ENCODE measurements at places on chromosomes 3 and 15. TPM values are rescaled to one million over a fixed set of nuclear protein-coding genes. Genes with fewer than 3 reads are reported as not detected.

C3orf49 gene
- total RNA-seq = not detected

HESX1 gene
- total RNA-seq = not detected

TRIM42 gene
- total RNA-seq = not detected

NRROS gene
- 2.0 TPM for total RNA-seq

AMT gene
- 0.29 TPM for total RNA-seq

SLC7A14 gene
- 3.9 TPM for total RNA-seq

SH3GL3 gene
- not detected for total RNA-seq

SOX14 gene
- not detected for total RNA-seq

HCLS1 gene
- 3.1 TPM for total RNA-seq

SERPINI2 gene
- total RNA-seq = not detected

CCR8 gene
- total RNA-seq = not detected

GRIP2 gene
- total RNA-seq = 0.44 TPM

DAZL gene
- 0.14 TPM for total RNA-seq

NEO1 gene
- 22.6 TPM for total RNA-seq

GOLGA8M gene
- total RNA-seq = not detected

KCNMB2 gene
- total RNA-seq = not detected

TXNRD3 gene
- total RNA-seq = 5.3 TPM

RARB gene
- total RNA-seq = 1.8 TPM

POPDC2 gene
- 0.44 TPM for total RNA-seq

SLC28A1 gene
- not detected for total RNA-seq

FAM107A gene
- total RNA-seq = not detected

GPX1 gene
- 298 TPM for total RNA-seq

FILIP1L gene
- 35.6 TPM for total RNA-seq

STIMATE gene
- 22.0 TPM for total RNA-seq

SERINC4 gene
- not detected for total RNA-seq

RAD51 gene
- 2.0 TPM for total RNA-seq

MNS1 gene
- total RNA-seq = 1.1 TPM

TSPAN3 gene
- total RNA-seq = 170 TPM

SPTBN5 gene
- total RNA-seq = 2.4 TPM

OR5H6 gene
- not detected for total RNA-seq

CNTN3 gene
- 2.6 TPM for total RNA-seq

AHSG gene
- not detected for total RNA-seq

ZNF501 gene
- total RNA-seq = 4.6 TPM

PDZRN3 gene
- 15.3 TPM for total RNA-seq

EFHB gene
- total RNA-seq = not detected

TMEM40 gene
- 0.86 TPM for total RNA-seq

ABI3BP gene
- 1.4 TPM for total RNA-seq

COL8A1 gene
- total RNA-seq = 157 TPM

CPN2 gene
- not detected for total RNA-seq

NAA80 gene
- 9.6 TPM for total RNA-seq

TNFAIP8L3 gene
- total RNA-seq = 2.9 TPM

LRRIQ4 gene
- total RNA-seq = 0.14 TPM

CYP1A1 gene
- 0.72 TPM for total RNA-seq

SCAMP5 gene
- total RNA-seq = 0.57 TPM

CTXN2 gene
- total RNA-seq = not detected

ANKRD63 gene
- not detected for total RNA-seq

MKRN3 gene
- total RNA-seq = 3.9 TPM

BFSP2 gene
- not detected for total RNA-seq

ADGRG7 gene
- not detected for total RNA-seq

BLOC1S6 gene
- total RNA-seq = 75.2 TPM

ZNF660 gene
- total RNA-seq = 1.7 TPM

HES1 gene
- total RNA-seq = 3.9 TPM

GOLGA6B gene
- not detected for total RNA-seq

SENP8 gene
- total RNA-seq = 1.1 TPM

LRRC49 gene
- total RNA-seq = 11.5 TPM

ARGFX gene
- not detected for total RNA-seq

EIF4A2 gene
- 368 TPM for total RNA-seq

SEMA3F gene
- total RNA-seq = 0.43 TPM

SLC24A5 gene
- total RNA-seq = not detected

All from placental pericyte (primary cell).